ENCODE measurements at places on chromosomes 4 and X.

GRCh38 chr4:148958317-148958716 lies 516.1 kb upstream of the NR3C2 start:
- no peak for DNase-seq

DNA sequence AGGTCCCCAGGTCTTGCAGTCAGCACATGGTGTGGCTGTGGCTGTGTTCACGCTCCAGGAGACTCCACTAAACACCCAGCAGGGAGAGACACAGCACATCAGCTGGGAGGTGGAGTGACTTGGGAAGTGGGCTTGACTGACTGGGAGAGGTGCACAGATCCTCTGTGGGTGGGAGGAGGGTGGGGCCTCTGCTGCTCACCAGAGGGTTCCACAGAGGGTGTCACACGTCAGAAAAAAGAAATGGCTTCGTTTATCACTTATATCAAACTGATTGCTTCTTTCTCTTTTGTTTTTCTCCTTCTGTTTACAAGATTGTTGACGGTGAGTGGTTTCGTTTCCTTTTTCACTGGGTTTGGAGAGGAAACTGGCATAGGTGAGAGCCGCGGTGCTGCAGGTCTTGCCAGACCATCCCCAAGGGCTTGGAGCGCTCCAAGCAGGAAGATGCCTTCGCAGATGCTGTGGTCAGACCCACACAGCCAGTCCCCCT lies 24.8 kb upstream of the FAM193A start:
- DNase-seq = no peak

DNA sequence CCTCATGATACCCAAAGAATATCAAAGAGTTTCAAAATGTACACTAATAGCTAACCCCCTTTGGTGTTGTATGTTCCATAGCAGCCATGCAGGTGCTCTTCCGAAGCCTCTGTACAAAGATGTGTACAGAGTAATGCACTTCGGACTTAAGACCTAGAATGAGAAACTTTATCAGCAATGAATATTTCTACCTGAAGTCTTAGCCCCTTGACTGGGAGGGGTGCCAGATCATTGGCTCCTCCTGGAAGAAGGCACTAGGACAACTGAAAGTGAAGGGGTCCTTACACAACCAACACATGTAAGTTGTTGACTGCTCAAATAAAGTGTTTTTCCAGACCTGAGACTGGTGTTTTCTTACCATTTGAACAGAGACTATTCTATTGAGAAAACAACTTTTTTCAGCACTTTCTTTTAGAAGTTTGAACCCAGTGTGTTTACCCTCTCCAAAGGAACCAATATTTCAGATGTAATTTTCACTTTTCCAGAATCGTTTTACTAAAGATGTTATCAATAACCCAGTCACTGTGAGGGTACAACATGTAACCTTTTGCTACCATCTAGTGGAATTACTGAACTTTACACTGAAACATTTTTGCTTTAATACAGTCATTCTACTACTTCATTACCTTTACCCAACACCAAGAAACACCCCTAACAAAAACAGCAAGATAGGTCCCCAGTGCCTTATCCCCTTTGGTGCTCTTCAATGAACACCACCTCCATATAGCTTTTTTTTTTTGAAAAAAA lies 33.3 kb upstream of the PRDX4 start:
- DNase-seq = no peak

- no peak for DNase-seq
Measured at GRCh38 chr4:70892086-70892769, 9.9 kb upstream of the MOB1B start.

- no peak for DNase-seq
Measured at GRCh38 chrX:82648062-82648461, 860.0 kb upstream of the POU3F4 start.

DNA sequence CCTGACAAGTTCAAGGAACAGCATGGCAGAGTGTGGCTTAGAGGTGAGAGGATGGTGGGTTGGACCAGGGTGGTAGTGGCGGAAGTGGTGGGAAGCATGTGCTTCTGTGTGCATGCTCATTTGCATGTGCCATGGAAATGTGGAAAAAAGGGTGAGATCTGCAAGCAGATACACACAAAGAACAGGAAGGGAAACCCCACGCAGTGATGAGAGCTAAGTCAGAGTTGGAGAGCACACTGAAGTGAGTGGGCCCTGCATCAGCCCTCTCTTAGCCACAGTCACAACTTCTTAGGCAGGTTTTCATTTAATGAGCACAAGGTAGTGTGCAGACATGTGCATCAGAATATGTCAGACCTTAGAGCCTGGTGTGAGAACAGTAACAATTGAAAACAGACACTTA lies 483.8 kb downstream of the AFF2 start:
- DNase-seq = no peak

DNA sequence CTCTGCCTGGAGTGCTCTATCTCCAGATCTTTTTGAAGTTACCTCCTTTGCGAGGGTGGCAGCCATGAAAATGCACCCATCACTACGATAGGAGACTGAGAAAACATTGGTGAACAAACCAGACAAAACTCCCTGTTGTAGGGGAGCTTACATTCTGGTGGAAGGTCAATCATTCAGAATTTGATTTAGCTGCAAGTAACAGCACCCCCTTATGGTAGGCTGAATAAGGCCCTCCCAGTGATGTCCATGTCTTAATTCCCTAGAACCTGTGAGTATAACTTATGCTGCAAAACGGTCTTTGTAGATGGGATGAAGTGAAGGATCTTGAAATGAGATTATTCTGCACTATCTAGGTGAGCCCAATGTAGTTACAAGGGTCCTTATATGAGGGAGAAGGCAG lies 5.6 kb upstream of the TEC start:
- no peak for DNase-seq

DNA sequence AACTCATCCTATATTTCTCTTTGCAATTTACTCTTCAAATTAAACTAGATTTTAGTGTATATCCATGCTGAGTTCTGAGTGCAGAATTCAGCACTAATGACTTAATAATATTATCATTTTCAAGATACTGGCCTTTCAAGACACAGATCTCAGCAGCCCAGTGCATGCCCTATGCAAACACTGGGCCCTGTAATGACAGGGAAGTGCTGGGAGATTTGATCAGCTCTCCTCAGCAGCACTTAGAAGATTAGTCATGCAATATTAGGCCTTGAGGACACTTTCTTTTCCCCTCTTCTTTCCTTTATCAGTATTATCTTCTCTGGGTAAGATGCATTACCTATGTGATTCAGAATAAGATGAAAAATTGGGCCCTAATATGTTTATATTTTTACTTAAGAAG lies 207.1 kb downstream of the PPP3CA start:
- no peak for DNase-seq

GRCh38 chr4:8188743-8189550 lies 10.1 kb upstream of the SH3TC1 start:
- no peak for DNase-seq

DNA sequence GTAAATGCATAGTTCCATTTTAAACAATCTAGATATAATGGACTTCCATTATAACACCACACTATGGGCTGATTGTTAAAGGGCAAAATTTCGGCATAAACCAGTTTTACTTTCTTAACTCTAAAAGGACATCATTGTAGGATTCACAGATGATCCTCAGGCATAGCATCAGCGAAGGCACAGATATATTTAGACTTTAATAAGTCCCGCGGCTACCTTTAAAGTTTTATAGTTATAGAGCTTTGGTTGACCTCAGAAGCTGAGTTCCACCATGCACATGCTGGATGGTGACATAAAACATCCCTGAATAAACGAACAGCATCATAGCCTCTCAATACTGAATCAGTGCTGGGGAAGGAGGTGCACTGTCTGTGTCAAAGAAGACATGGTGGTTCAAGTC lies 125.0 kb upstream of the PDLIM3 start:
- DNase-seq = no peak

- no peak for DNase-seq
Measured at GRCh38 chr4:177079327-177079726, 230.3 kb upstream of the NEIL3 start.
